Suppressor macrophage (primary cell): ENCODE measurements at places on chromosomes 16 and 17.

GRCh38 chr16:48393485-48394354 is 8.5 kb upstream of the SIAH1 start:
- DNase-seq, result no peak

GRCh38 chr16:89583895-89584644 is 8.5 kb downstream of the CPNE7 start:
- no peak for DNase-seq

DNA sequence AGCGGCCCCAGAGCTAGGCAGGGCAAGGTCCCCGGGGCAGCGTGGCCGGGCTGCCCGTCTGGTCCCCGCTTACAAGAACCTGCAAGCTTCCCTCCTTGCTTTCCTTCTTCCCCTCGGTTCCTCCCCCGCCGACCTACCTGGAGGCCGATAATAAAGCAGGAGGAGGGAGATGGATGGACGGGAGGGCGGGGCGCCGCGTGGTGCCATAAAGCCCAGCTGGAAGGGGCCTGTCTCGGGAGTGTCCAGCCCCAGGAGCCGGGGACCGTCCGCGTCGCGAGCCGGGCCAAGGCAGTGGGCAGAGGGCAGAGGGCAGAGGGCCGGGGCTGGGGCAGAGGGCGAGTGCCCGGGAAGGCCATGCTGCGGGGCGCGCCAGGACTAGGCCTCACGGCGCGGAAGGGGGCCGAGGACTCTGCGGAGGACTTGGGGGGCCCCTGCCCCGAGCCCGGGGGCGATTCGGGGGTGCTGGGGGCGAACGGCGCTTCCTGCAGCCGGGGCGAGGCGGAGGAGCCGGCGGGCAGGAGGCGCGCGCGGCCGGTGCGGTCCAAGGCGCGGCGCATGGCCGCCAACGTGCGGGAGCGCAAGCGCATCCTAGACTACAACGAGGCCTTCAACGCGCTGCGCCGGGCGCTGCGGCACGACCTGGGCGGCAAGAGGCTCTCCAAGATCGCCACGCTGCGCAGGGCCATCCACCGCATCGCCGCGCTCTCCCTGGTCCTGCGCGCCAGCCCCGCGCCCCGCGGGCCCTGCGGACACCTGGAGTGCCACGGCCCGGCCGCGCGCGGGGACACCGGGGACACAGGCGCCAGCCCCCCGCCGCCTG is at the start of gene BHLHA9:
Gene BHLHA9 (plus strand): TSS at position 235 of the 820 bp plus-strand sequence. CDS start 120 bp downstream, at position 355.
- no peak for DNase-seq

DNA sequence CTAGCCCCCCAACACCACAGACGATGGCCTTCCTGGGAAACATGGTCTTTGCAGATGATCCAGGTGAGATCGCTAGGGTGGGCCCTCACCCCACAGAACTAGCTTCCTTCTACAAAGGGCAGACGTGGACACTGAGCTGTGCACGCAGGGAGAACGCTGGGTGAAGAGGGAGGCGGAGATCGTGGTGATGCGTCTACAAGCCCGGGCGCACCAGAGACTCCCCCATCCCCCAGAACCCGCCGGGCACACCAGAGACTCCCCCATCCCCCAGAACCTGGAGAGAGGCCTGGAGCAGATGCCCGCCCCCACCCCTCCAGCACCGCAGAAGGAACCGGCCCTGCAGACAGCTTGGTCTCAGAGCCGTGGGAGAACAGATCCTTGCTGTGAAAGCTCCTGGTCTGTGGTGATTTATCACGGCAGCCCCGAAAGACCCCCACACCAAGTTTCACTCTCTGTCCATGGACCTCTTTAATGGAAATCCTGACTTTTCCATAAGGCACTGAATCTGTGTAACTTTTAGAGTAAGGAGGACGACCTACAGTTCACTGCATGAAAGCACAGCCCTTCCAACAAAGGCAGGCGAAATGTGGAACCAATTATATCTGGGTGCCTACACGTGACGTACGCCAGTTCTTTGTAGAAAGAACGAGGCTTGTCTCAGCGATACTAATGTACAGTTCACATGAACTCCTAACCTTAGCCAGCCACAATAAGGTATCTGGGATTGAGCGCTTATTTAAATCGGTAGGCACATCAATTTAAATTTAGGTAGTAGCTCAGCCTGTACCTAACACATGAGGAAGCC is 88.5 kb downstream of the ANKRD11 start:
- no peak for DNase-seq

GRCh38 chr17:2708585-2709182 is 2.9 kb downstream of the CLUH start:
- DNase-seq, result peak; percentile 22

- peak; percentile 94 for DNase-seq
Measured at GRCh38 chr16:30844671-30845449, 49.0 kb downstream of the BCL7C start.

- DNase-seq, result no peak
Measured at GRCh38 chr16:53849585-53849984, 145.6 kb downstream of the FTO start.

- DNase-seq, result no peak
Measured at GRCh38 chr17:40327735-40328385, 18.9 kb downstream of the RARA start.

DNA sequence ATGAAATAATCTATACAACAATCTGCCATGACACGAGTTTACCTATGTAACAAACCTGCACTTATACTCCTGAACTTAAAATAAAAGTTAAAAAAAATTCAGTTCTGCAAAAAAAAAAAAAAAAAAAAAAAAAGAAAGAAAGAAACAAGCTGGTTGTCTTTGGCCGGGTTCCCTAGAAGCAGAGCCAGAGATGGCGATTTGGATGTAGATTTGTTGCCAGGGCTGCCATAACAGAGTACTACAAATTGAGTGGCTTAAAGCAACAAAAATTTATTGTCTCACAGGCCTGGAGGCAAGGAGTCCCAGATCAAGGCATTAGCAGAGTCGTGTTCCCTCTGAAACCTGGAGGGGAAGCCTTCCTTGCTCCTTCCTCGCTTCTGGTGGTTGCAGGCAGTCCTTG is 20.4 kb downstream of the SYT17 start:
- no peak for DNase-seq

DNA sequence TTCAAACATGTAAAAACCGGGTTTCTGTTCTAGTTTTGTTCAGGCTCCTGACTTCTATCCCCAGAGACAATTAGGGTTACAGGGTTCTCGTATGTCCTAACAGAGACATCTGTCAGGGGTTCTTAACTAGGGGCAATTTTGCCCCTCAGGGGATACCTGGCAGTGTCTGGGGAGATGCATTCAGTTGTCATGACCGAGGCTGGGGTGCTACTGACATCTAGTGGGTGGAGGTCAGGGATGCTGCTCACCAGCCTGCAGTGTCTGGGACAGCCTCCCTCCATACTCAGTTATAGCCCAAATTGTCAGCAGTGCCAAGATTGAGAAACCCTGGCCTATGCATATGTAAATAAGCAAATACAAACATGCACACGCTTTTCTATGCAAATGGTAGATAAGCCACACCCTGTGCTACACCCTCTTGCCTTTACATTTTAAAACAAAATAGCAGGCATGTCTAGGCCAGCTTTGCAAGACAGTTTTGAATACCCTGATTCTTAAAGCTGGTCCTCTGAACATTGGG is 37.4 kb downstream of the CLEC16A start:
- DNase-seq, result no peak

DNA sequence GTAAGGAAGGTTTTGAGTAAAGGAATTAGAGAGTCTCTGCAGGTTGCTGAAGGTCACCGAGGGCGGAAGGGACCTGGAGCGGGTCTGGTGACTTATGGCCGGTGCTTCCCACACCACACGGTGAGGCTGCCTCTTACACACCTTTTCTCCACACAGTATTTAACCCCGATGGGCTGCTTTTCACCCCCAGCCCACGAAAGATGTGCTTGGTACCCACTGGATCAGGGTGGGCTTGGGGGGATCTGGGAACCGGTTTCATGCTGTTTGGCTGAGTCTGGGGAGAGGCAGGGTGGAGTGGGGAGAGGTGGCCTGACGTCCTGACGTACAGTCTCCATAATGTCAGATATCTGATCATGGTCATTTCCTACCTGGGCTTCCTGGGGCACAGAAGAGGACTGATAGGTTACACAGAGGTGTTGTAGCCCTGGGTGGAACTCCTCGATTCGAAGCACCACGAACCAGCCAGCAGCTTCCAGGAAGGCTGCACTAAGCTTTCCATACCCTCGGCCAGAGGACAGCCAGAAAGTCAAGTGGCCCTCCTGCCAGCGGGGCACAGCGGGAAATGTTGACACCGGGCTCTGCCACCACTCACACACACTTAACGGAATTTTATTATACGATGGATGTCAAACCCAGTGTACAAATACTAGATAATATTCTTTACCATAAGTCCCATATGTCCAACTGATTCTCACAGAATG is 34.0 kb downstream of the OR1D5 start:
- no peak for DNase-seq

DNA sequence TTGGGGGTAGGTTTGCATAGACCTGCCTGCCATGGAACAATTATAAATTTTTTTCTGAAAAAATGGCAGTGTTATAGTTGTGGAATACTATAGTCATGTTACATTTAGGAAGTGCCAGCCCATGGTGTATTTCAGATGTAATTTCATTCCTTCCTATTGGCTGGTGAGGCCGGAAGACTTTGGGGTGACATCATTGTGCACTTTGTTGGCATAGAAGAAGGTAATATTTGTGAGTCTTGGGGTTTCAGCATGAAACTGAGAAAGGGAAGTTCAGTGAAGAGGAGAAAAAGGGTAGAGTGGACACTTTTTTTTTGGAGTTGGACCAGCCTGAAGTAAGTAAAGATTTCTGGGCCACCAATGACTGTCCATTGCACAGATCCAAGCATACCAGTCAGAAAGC is 16.0 kb upstream of the HEATR6 start:
- DNase-seq, result peak; percentile 74

DNA sequence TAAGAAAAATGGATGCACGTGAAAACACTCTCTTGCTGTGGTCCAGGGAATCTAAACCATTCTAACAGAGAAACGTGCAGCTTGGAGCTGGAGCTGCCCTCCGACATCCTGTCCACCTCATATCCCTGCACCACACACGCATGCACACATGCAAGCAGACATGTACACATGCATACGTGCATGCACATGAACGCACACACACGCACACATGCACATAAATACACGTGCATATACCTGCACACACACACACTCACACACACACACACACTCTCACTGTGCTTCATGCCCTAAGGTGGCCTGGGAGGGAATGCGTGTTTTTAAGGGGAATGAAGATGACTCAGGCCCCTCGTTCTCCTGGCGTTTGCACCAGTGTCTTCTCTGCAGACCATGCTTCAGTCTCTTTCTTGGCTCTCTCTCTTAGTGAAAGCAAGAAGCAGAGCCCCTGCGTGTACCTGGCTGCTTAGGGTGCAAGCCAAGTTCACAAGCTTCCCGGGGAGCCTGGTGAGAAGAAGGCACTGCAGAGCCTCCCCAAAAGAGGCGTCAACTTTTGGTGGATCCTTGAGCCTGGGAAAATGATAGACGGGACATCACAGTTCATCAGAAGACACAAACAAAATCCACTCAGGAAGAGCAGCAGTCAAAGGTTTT is 72.8 kb downstream of the GOSR1 start:
- no peak for DNase-seq

- no peak for DNase-seq
Measured at GRCh38 chr16:13150181-13150885, 248.9 kb downstream of the SHISA9 start.

- DNase-seq, result no peak
Measured at GRCh38 chr16:35750157-35750689, 2290.8 kb downstream of the TP53TG3F start.

DNA sequence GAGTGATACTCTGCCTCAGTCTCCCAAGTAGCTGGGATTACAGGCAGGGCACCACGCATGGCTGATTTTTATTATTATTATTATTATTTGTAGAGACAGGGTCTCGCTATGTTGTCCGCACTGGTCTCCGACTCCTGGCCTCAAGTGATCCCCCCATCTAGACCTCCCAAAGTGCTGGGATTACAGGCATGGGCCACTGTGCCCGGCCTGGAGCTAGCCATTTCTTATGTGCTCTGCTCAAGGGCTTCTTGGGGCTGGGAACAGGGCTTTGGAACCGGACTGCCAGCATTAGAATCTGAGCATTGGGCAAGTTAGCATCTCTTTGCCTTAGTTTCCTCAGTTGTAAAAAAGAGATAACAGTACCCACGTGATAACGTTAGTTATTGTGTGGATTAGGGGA is 111.3 kb downstream of the C16orf78 start:
- DNase-seq, result no peak

- no peak for DNase-seq
Measured at GRCh38 chr17:52233176-52233575, 74.7 kb upstream of the CA10 start.
